Hematopoietic multipotent progenitor cell treated with erythropoietin and hydrocortisone succinate and interleukin-3 and kit ligand, for 4 days (in vitro differentiated cells): ENCODE measurements at places on chromosomes 3 and 15.

DNA sequence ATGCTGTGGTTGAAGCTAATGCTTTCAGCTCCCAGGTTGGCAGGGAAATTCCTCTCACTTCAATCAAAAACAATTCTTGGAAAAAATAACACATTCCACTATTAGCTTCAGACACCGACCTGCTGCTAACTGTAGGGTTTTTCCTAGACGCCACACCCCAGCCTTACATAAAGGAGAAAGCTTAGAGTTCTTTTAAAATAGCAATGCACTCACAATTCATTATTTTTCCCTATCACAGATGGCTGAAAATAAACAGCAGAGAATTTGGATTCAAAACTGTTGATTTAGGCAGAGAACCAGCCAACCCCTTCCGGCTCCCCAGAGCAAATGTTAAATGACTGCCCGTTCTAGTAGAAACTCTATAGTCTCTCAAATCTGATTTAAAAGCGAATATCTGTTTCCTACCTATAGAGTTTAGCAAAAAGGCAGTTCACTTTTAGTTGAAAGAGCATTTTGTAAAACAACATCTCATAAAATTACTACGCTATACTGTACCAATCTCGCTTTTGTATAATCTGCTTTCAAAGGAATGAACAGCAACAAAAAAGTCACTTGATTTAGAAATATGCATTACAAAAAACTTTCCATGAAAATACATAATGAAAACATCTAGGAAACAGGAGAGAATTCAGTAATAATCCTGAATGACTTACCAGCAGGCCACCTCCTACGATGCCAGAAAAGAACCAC, 586 bp downstream of the TM4SF1 start:
- no peak for DNase-seq

GRCh38 chr3:11739123-11739522, 95.4 kb upstream of the VGLL4 start:
- DNase-seq: no peak

GRCh38 chr3:38549486-38549885, 53.3 kb downstream of the EXOG start:
- DNase-seq: no peak

GRCh38 chr3:74617776-74618175, 3.3 kb upstream of the CNTN3 start:
- no peak for DNase-seq

- no peak for DNase-seq
These were observed 2.1 kb downstream of the PDE8A start for GRCh38 chr15:84983711-84984110.

GRCh38 chr3:72127844-72128243, 342.9 kb upstream of the PROK2 start:
- DNase-seq: peak; percentile 38

GRCh38 chr3:117708601-117709000, 999.0 kb downstream of the TUSC7 start:
- DNase-seq: no peak

DNA sequence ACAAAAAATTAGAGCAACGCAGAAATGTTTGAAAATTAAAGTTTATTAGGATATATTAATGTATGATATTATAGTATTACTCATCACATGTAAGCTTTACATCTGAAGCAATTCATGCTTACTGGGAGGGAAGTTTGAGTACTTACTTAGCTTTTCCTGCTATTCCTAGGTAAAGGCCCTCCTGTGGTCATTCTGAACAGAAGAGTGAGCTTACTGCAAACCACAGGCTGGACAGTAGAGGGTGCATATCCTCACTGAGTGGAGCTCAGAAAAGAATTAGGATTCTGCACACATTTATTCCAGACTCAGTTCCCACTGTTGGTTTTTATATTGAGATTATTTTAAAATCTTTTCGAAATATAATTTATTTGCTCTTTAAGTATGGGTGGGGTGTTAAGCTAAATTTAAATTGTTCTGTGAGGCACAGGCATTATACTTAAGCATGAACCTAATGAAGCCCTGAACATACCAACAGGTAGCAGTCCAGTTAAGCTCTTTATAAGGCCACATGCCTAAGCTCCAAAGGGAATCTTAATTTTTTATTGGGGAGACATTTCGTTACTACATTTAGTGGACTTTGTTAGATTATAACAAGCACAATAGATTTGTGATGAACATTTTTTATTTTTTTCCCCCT, 10.2 kb downstream of the MRPS22 start:
- DNase-seq: peak; percentile 78

DNA sequence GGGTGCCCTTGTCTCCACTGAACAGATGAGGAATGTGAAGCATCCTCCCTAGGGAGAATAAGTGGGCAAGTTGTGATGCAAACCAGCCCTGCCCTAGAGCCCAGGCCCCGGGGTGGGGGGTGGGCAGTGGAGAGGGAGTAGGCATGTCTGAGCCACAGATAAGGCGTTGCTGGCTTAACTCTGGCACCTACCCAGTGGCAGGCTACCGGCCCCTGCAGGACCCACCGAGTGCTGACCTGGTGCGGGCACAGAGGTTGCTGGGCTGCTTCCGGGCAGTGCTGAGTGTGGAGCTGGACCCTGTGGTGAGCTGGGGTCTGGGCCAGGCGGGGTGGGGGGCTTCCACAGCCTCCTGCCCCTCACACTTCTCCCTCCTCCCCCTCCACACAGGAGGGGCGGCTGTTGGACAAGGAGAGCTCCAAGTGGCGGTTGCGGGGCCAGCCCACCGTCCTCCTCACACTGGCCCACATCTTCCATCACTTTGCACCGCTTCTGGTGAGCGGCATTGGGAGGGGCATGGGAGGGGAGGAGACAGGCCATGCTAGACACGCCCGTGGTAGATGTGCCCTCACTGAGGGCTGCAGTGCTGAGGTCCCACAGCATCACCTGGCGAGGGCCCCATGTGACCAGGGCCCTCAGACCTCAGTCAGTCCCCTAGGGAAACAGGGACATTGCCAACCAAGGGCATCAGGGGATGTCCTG, 10.1 kb downstream of the RNF123 start:
- DNase-seq: peak; percentile 55

DNA sequence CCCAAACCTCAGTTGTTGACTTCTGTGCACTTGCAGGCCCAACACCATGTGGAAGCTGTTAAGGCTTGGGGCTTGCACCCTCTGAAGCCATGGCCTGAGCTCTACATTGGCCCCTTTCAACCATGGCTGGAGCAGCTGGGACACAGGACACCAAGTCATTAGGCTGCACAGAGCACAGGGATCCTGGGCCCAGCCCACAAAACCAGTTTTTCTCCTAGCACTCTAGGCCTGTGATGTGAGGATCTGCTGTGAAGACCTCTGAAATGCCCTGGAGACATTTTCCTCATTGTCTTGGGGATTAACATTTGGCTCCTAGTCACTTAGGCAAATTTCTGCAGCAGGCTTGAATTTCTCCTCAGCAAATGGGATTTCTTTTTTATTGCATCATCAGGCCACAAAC, 1255.7 kb downstream of the ZPLD1 start:
- DNase-seq: no peak

- DNase-seq: no peak
These were observed 4.4 kb upstream of the CA12 start for GRCh38 chr15:63385911-63386531.

GRCh38 chr3:145812391-145812790, 348.6 kb downstream of the PLOD2 start:
- no peak for DNase-seq

- no peak for DNase-seq
These were observed 220.2 kb downstream of the MTHFS start for GRCh38 chr15:79676621-79677020.

GRCh38 chr15:31551323-31551722, 224.7 kb downstream of the KLF13 start:
- no peak for DNase-seq
